ENCODE measurements at places on chromosomes 12 and 14.

GRCh38 chr12:52691076-52691840, 11.1 kb upstream of the KRT1 start:
- DNase-seq = no peak

GRCh38 chr14:59939828-59940227, 19.9 kb downstream of the LRRC9 start:
- DNase-seq = no peak

GRCh38 chr14:88488081-88488480, 66.7 kb downstream of the PTPN21 start:
- DNase-seq = no peak

DNA sequence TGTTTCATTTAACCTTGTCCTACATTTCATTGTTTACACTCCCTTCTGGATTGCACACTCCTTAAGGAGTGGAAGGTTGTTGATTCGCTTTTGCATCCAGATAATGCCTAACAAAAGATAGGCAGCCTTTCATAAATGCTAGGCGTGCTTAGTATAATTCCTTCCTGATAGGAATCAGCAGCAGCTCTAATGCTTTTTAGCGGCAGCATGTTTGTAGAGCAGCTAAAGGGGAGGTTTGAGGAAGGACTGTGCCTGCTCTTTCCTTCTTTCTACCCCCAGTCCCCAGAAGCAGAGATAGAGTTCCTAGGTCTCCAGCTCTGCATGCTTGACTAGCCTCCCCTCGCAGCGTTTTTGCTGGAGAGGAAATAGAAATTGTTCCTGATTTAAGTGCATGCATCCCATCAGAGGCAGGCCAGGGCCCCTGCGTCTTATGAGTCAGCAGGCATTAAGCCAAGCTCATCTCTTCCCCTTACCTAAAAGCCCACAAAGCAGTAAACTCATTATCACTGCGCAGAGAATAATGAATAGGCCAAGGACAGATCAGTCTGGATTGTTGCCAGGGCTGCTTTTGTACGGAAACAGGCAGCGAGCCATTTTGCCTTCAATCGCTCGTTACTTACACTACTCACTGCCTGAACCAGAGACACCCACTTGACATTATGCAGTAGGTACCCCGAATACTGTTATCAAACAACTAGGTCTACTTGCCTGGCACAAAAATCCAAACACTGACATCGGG, 14.0 kb upstream of the TBPL2 start:
- DNase-seq = peak; percentile 60

- DNase-seq = no peak
Observed at GRCh38 chr14:60945984-60946383, 34.9 kb downstream of the TRMT5 start.

DNA sequence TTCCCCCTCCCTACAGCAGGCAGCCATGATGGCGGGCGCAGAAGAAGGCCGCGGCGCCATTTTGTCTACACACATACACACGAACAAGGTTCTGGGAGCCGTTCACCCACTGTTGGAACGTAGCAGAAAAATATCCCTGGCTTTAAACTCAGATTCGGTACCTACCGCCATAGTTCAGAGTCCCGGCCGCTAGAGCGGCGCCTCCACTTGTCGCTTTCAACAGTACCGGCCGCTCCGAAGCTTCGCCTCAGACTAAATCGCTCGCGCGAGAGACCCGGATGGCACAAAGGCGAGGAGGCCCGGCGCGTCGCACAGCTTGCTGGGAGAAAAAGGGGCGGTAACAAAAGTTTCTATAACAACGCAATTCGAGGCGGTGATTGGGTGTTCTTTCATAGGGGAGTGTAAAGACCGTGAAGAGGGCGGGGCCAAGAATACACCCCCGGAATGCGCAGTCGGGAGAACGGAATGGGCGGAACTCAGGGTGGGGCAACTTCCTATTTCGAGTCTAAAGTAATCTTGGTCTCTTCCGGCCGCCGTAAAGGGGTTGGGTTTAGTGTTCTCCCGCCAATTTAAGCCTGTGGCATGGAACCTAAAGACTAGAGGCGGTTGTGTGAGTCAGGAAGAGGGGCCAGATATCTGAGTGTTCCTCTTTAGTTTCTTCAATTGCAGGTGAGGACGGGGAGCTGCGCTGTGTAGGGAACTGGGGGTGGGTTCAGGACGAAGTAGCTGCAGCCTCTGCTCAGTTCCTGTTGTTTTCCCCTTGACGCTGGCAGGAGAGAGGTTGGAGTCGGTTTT, at the start of the genes KNTC1 and RSRC2:
KNTC1 (plus strand) TSS at position 567 of the 795 bp plus-strand sequence. CDS start 2,815 bp downstream, outside the sequence.
RSRC2 (minus strand) TSS at position 254 of the 795 bp plus-strand sequence; CDS start at position 171, 83 bp downstream.
- peak; percentile 100 for DNase-seq

DNA sequence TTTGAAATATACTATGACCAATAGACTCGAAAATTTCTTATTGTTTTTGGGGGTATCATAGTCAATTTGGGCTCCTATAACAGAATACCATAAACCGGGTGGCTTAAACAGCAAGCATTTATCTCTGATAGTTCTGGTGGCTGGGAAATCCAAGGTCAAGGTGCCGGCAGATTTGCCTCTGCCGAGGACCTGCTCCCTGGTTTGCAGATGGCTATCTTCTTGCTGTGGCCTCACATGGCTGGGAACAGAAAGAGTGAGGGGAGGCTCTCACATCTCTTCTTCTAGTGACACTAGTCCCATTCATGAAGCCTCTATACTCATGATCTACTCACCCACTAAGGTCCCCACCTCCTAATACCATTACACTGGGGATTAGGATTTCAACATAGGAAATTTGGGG, 70.7 kb downstream of the BORCS5 start:
- DNase-seq = no peak

DNA sequence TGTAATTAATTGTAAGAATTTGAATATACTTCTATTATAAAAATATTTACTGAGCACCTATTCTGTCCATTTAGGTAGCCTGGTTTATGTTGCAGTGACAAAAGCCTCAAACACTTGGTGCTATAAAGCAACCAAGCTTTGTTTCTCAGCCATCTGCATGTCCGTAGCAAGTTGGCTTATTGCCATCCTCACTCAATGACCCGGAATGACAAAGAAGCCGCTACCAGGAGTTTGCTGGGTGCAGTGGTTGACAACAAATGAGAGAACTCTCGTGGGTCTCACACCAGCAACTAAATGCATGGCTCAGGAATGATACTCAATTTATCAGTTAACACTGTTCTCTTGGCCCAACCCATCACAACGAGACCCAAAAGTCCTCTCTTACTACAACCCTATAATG, 553.1 kb downstream of the DIO2 start:
- no peak for DNase-seq

DNA sequence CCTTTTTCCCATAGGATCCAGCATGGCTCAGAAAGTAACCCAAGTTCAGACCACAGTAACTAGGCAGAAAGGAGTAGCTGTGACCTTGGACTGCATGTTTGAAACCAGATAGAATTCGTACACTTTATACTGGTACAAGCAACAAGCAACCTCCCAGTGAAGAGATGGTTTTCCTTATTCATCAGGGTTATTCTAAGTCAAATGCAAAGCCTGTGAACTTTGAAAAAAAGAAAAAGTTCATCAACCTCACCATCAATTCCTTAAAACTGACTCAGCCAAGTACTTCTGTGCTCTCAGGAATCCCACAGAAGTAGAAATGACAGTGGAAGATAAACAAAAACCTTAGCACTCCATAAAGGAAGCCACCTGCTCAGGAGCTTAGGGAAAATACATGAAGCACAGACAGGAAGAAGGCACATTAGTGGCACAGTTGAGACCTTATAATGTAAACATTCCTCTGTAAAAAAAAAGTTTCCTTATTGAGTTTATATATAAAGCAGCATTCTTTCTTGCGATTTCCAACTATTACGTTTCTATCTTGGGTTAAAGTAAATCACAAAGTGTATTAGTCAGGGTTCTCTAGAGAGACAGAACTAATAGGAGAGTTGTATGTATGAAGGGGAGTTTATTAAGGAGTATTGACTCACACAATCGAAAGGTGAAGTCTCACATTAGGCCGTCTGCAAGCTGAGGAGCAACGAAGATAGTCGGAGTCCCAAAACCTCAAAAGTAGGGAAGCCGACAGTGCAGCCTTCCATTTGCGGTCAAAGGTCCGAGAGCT, 398.4 kb downstream of the DAD1 start:
- DNase-seq = peak; percentile 34

DNA sequence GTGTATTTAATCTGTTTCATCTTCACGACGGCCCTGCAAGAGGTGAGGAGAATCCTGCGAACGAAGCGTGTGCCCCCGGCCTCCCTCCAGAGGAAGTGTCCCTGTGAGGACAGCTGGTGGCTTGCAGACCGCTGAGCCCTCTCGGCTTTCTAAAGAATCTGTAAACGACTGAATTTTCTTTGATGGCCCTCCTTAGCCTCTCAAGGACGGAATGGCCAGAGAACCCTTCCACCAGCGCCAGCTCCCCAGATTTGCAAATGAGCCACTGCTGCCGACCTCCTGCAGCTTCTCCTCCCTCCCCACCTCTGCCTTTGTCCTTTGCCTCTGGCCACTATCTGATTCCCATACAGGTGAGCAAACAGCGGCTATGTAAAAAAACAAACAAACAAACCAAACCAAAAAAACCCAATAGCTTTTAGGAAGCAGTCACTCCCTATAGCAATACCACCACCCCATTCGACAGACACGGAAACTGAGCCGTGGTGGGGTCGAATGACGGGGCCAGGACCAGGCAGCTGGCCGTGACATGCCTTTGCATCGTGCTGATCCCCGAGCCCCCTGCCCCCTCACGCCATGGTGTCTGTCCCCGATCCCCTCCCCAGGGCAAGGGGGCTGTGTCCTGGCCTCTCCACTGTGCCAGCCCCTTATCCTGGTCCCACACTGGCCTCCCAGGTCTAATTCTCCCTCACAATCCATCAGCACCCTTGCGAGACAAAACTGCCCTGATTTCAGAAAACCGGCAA, 23.6 kb downstream of the RFLNA start:
- DNase-seq = no peak

GRCh38 chr12:43115441-43116160, 436.4 kb downstream of the ADAMTS20 start:
- DNase-seq = no peak

GRCh38 chr12:114834621-114835020, 150.6 kb upstream of the TBX3 start:
- DNase-seq = peak; percentile 83

DNA sequence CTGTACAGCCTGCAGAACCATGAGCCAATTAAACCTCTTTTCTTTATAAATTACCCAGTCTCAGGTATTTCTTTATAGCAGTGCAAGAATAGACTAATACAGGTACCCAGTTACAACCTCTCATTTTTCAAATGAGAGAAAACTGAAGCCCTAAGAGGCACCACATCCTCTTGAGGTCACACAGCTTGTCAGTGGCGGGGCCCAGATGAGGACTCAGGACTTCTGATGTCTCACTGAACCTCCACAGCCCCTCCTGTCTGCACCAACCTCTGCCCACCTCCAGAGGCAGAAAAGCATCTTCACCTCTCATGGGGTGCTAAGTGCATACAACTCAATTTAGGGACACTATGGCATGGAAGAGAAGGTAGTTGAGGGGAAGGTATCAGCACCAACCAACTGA, 120.7 kb downstream of the CRACR2A start:
- no peak for DNase-seq

DNA sequence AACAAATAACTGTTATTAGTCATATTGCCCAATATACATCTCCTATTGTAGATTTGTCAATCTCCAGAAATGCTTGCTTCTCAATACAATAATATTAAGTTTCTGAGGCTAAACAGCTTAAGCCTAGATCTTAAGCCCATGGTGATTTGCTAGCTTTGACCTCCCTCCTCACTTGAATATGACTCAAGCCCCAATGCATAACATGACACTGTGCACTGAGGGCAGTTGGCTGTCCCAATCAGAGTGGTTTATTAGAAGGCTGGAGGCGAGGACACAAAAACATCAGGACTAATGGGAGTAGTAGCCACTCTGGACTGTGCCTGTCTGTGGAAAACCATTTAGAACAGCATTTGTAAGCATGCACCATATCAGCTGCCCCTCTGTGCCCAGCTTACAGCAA, 81.1 kb upstream of the GTF2A1 start:
- no peak for DNase-seq

GRCh38 chr12:68608191-68608590, 2.5 kb upstream of the RAP1B start:
- no peak for DNase-seq

GRCh38 chr14:95006479-95006878, 150.8 kb downstream of the DICER1 start:
- no peak for DNase-seq

DNA sequence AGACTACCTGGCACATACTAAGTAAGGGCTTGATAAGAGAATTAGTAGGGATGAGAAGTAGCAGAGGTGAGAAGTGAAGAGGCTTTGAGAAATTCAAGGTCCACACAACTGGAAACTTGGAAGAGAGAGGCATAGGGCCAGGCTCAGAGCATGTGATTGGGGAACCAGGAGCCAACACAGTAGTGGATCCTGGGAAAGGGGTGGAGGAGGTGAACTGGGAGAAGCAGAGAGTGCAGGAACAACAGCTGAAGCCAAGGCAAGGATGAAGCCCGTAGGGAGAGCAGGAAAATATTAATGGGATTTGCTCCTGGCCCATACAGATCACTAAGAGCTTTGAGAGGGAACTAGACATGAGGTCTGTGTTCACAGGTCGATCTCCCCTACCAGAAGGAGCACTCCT, 1.4 kb upstream of the ITGB7 start:
- no peak for DNase-seq

- DNase-seq = no peak
Observed at GRCh38 chr12:42173961-42174521, 29.4 kb upstream of the GXYLT1 start.

DNA sequence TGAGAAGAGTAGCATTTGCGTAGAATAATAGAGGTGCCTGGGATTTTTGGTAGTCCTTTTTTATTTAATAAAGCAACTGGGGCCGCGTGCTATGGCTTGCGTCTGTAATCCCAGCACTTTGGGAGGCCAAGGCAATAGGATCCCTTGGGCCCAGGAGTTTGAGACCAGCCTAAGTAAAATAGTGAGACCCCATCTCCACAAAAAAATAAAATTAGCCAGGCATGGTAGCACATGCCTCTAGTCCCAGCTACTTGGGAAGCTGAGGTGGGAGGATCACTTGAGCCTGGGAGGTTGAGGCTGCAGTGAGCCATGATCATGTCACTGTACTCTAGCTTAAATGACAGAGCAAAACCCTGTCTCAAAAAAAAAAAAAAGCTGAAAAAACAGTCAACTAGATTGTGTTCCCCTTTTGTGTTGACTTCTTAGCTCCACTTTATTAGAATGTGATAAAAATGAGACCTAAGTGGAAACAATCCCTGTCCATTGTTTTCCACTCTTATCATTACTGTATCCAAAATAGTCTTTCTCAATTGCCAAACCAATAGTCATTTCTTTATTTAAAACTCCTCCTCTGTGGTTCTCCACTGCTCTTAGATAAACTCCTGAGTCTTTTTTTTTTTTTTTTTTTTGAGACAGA, 7.4 kb downstream of the PRKCH start:
- no peak for DNase-seq

GRCh38 chr12:15584366-15585041, 204.7 kb downstream of the EPS8 start:
- DNase-seq = peak; percentile 69

DNA sequence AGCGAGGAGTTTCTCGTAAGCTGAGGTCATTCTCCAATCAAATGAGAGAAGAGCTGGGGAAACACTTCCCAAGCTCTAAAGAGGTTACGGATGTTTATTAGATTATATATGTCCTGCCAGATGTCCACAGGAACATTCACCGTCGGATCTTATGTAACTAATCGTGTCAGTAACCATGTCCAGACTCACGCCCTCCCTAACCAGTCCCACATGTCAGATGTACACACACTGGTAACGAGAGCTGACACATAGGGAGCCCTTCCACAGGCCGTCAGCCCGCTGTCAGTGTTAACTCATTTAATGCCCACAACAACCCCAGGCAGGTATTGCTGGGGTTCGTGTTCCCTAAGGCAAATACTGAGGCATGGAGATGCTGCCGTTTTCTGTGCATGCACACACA, 223.7 kb upstream of the RTL1 start:
- DNase-seq = no peak

Measured in fibroblast of skin of scalp (primary cell).